ENCODE measurements at places on chromosomes 3 and 15. TPM values are rescaled to one million over a fixed set of nuclear protein-coding genes. Genes with fewer than 3 reads are reported as not detected.

DNA sequence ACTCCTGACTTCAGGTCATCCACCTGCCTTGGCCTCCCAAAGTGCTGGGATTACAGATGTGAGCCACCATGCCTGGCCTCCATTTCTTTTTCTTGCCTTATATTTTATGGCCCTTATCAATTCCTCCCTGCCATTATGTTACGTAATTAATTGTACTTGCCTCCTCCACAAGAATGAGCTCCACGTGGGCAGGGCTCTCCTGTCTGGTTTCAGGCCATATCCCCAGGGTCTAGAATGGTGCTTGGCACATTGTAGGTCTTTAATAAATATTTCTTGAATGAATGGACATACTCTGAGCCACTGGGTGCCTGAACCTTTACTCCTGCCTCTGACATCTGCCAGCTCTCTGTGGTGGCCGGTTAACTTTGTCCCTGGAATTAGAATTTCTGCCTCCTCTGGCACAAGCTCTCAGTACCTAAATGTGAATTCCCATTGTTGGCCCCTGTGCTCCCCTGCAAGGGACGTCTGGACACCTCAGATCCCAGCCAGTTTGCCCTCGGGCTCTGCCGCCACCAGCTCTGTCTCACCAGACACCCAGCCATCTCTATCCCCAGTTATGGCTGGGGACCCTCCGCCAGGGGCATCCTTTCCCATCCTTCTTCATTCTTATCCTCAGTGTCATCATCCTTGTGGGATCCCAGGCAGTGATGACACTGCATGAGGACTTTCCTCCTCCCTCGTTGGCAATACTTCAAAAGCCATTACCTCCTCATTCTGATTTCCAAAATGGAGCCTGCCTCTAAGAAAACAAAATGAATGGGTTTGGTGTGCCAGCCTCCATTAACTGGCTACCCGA lies 165.6 kb upstream of the SMAD3 start:
- no peak for DNase-seq

GRCh38 chr3:151171145-151171757 lies 31.8 kb downstream of the GPR171 start:
- DNase-seq, result no peak

GRCh38 chr15:45276831-45277230 lies 24.8 kb downstream of the SLC28A2 start:
- peak; percentile 50 for DNase-seq

- no peak for DNase-seq
Observed at GRCh38 chr15:73872346-73872745, 1.0 kb upstream of the TBC1D21 start.

DNA sequence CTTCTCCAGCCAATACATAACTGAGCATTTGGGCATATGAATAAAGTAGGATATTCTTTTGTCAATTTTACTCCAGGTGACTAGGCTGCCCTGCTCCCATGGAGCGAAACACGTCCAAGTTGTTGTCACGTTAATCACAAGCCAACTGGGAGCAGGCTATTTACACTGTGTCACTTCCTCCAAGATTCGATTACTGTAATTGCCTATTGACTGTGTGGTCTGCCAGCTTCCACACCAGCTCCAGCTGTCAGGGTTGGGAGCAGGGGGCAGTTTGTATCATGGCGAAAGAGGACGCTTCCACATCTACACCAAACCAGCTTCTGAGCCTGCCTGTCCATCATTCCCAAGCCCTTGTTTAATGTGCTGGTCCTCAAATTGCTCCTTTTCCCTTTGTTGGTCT lies 89.2 kb upstream of the RORA start:
- DNase-seq, result no peak

GRCh38 chr15:67174864-67175573 lies 79.4 kb downstream of the AAGAB start:
- DNase-seq, result no peak

- DNase-seq, result no peak
Observed at GRCh38 chr15:35755237-35755802, 209.4 kb upstream of the DPH6 start.

DNA sequence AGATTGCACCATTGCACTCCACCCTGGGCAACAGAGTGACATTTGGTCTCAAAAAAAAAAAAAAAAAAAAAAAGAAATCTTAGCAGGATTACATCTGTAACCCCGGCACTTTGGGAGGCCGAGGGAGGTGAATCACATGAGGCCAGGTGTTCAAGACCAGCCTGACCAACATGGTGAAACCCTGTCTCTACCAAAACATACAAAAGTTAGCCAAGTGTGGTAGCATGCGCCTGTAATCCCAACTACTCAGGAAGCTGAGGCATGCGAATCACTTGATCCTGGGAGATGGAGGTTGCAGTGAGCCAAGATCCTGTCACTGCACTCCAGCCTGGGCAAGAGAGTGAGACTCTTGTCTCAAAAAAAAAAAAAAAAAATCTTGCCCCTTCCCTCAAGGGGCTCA lies 40.4 kb downstream of the LIPC start:
- DNase-seq, result no peak

- peak; percentile 93 for DNase-seq
Observed at GRCh38 chr15:94230883-94231722, at the start of gene MCTP2. TSS of gene MCTP2 (plus strand) at chr15:94231561. CDS start at chr15:94298266, 66,705 bp downstream.

DNA sequence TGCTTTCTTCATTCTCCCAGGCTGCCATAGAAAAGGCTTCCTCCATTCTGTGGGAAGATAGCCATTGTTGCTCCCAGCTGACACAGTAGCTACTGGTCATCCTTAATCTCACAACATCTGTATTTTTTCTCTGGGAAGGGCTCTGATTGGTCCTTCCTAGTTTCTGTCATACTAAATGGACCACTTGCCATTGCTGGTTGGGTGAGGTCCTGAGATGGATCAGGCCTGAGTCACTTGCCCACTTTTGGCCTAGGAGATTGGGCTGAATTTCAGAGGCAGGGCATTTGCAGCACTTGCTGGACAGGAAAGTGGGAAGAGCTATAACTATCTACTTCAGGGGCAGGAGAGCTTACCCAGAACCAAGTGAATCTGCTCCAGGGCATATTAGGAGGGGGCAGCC lies 106.5 kb upstream of the PROK2 start:
- no peak for DNase-seq

- DNase-seq, result peak; percentile 12
Observed at GRCh38 chr15:27535445-27536129, 563.5 kb downstream of the OCA2 start.

USP4 gene
- total RNA-seq, result 13.3 TPM

MAP1A gene
- total RNA-seq, result 2.0 TPM

FBXO22 gene
- 89.8 TPM for total RNA-seq

QARS1 gene
- 373 TPM for total RNA-seq

GPR62 gene
- total RNA-seq, result 0.38 TPM

FAM81A gene
- total RNA-seq, result 4.1 TPM

DNAH1 gene
- 0.35 TPM for total RNA-seq

KBTBD12 gene
- total RNA-seq, result 0.23 TPM

ISLR gene
- not detected for total RNA-seq

All from GM23338 (cell line).